ENCODE measurements at places on chromosomes 1 and 21. TPM values are rescaled to one million over a fixed set of nuclear protein-coding genes. Genes with fewer than 3 reads are reported as not detected.
A peak's percentile ranks its signal among the peaks of the same experiment; 100 is the strongest.

OR14K1 gene
- not detected for total RNA-seq

GRCh38 chr1:204154568-204155255, 2.9 kb upstream of the ETNK2 start:
- ATAC-seq: no peak

ERICH3 gene
- total RNA-seq: not detected

VPS26C gene
- total RNA-seq: 72.1 TPM

DNA sequence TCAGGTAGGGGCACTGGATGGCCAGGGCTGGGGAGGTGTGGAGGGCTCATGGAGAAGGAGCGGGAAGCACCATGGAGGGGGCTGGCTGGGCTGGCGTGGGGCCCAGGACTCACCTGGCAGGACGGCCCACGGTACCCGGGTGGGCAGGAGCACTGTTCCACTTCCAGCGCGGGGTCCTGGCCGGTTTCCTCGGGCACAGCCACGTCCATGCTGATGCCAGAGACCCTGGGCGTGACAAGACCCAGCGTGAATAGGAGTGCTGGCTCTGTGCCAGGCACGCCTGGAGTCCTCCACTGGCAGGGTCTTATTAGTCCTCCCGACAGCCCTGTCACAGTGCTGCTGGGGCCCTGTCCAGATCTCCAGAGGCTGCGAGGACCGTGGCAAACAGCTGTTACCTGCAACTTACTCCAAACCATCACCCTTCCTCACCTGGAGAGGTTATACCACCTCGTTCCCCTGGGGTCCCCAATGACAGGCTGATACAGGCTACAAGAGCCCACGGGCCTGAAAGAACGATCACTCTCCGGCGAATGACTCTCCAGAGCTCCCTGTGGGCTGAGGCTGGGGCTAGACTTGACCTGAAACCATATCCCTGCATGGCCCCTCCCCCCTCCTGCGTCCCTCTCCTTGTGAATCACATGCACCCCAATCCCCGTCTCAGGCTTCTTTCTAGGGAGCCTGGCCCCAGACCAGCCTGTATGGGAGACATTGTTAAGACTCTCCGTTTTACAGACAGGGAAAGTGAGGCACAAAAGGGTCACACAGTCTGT, 62.1 kb downstream of the HSPG2 start:
- ATAC-seq: no peak

DNA sequence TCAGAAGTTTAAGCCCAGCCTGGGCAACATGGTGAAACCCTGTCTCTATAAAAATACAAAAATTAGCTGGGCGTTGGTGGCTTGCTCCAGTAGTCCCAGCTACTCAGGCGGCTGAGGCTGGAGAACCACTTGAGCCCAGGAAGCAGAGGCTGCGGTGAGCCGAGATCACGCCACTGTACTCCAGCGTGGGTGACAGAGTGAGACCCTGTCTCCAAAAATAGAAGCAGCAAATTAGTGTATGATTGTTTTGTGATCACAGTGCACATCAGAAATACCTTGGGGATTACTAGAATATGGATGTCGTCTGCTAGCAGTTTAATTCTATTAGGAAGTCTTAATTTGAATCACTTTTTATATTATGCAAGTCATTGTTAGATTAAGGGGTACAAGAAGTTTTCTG, 59.0 kb downstream of the ZBTB17 start:
- no peak for ATAC-seq

DNA sequence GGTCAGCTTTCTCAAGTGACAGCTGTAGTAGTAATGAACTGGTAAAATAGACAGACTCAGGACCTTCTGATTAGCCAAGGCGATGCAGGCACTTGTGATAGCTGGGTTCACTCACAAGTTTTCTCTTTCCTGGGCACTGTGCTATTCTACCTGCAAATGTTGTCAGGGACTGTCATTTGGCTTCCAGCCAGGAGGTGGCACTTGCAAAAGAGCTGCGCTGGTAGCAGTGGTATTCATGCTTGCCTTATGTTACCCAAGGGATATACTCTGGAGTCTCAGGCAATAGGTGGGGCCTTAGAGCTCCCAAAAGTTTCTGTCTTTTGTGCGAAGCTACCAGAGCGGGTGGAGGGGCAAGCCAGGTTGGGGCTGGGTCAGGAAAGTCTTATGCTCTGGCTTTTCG, 23.5 kb downstream of the IFI44 start:
- ATAC-seq: no peak

GRCh38 chr1:198641501-198641900, 2.7 kb downstream of the PTPRC start:
- peak; percentile 81 for ATAC-seq

DNA sequence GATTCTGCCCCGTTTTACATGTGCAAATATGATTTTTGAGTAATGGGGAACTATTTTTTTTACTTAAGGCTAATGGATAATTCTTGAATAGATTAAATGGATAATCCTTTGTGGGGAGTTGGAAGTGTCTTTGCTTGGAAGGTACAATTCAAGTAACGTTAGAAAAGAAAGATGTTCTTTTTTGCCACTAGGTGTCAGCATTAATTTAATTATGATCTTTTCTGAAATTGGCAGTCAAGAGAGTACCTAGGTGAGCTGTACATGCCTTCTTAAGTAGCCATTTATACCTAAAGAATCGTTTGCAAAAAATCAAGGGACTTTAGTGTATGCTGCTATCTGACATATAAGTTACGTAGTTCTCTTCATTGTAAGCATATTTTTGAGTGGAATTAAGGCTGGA, 2.2 kb downstream of the FBXO28 start:
- ATAC-seq: peak; percentile 34

CNIH3 gene
- 3.0 TPM for total RNA-seq

- ATAC-seq: no peak
These were observed 397.5 kb downstream of the TGFB2 start for GRCh38 chr1:218742467-218743262.

PDE4B gene
- 60.3 TPM for total RNA-seq

EPRS1 gene
- 145 TPM for total RNA-seq

DNA sequence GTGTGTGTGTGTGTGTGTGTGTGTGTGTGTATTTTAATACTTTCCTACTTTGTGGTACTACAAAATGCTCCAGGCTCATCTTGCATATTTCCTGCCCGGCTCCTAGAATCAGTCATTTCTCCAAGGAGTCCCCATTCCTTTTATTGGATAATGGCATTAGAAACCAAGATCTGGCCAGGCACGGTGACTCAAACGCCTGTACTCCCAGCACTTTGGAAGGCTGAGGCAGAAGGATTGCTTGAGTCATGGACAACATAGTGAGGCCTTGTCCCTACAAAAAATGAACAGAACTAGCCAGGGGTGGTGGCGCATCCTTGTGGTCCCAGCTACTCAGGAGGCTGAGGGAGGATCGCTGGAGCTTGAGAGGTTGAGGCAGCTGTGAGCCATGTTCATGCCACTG, 20.3 kb downstream of the EPB41 start:
- ATAC-seq: no peak
